ENCODE measurements at places on chromosomes 2 and 18.

DNA sequence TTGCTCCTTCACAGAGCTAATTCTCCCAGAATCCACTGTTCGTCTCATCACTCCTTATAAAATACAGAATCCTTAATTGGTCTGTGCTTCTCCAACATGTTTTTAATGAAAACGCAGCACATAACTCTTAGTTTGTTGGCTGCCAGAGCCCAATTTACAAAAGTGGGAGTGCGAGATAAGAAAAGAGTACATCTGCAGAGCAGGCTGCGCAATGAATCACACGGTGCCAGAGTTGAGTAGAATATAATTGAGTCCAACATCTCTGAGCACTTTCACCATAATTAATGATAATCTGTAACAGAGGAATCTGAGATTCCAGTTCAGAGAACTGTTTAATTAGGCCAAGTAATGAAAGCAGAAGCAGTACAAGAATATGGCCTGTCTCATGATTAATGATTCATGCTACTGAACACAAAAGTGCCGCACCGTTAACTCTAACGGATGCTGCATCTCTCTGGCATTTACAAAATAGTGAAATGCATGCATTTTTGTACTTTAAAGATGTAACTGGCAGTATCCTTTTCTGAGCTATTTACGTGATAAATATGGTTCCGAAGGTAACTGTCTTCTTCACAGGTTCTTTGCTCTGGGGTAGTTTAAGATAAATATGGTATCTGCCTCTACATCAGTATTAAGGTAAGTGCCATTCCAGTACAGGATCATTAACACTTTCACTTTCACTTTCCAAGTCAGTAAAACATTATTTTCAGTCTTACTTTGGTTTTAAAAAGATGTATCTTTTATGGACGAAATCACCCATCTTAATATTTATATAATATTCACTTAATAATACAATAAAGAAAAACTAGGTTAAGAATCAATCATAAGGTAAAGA is 785.6 kb downstream of the NR4A2 start:
- no peak for DNase-seq

DNA sequence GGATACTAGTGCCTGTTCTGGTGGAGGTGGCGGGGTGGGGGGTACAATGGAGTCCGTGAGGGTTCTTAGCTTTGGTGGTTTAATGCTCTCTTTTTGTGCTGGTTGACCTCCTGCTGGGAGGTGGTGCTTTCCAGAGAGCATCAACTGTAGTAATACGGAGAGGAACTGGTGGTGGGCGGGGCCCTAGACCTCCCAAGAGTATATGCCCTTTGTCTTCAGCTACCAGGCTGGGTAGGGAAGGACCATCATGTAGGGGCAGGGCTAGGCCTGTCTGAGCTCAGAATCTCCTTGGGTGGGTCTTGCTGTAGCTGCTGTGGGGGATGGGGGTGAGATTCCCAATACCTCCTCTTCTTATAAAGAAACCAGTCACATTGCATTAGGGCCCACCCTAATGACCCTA is 27.1 kb downstream of the CAMKMT start:
- DNase-seq = no peak

- DNase-seq = no peak
Observed at GRCh38 chr18:60448487-60449267, 76.1 kb upstream of the MC4R start.

GRCh38 chr18:7524786-7525185 is 42.3 kb upstream of the PTPRM start:
- no peak for DNase-seq

GRCh38 chr2:133026536-133027177 is 356.7 kb upstream of the LYPD1 start:
- no peak for DNase-seq

DNA sequence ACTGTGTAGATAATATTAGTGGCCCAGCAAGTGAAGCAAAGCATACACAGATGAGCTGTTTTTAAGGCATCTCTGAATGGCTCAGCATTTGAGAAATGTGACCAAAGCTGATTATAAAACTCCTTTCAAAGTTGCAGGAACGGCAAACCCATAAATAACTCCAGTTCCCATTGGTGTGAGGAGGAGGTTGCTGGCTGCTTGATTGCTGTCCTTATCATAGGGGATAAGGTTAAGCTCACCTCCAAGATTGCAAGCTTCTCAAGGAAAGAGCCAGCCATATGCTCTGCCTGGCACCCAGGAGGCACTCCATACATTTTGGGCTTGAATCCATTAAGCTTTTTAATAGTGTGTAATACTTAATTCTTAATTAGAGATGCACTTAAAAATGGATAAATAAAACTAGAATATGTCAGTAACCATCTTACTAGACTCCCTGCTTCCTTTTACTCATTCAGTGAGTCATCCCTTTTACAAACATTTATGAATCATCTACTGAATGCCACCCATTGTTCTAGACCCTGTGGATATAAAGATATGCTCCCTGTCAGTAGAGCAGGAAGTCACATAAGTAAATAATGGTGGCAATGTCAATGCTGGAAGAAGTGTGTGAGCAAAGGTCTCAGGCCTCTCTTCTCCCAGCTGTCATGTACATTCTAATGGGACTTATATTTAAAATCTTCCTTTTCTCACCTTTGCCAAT is 99.3 kb downstream of the SPATS2L start:
- DNase-seq = no peak

- DNase-seq = no peak
Observed at GRCh38 chr2:65456064-65456463, 23.7 kb upstream of the SPRED2 start.

GRCh38 chr2:191907091-191907490 is 60.2 kb upstream of the CAVIN2 start:
- no peak for DNase-seq

DNA sequence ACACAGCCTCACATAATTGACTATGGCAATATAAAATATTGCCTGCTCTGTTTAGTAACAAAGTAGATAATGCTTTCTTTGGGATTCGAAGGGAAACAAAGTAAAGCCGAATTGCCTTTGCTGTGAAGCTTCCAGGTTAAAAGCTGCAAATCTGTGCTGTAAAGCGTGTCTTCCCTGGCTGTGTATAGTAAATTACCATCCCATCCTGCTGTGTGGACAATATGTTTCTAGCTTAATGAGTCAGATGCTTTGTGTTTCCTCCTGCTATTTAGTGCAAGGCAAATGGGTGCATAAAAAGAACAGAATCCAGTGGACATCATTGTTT is 265.1 kb downstream of the SOCS6 start:
- no peak for DNase-seq

DNA sequence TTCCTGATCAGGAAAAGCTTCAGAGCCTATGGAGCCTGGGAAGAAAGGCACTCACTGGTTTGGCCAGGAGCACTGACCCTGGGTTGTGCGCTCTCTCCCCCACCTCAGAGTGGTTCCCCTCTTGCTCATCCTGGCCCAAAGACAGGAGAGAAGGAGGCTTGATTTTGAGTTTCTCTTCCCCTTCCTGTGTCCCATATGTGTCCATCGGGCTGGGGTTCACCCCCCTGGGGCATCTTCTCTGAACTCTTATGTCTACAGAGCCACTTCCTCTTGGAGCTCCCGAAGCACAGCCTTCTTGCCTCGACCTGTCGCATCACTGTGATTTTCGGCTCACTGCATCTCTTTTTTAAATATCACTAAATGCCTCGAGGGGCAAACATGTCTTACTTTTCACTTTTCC is 692.3 kb downstream of the RNF144A start:
- no peak for DNase-seq

DNA sequence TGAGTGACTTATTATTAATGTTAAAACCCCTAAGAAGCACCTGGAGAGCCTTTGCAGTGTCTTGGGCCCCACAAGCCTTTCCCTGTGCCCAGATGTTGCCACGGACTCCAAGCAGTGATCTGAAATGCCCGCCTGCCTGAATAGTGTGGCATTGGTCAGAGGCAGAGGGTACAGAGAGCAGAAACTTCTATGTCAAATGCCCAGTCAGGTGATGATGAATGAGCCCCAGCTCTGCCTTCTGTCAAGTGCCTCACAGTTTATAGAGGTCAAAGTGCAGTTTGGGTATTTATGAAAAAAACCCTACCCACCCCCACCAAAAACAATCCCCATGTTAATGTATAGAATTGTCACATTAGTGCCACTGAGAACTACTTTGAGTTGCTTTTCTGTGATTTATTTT is 170.0 kb upstream of the SIX3 start:
- DNase-seq = no peak

GRCh38 chr2:170969872-170970496 is 40.9 kb downstream of the GORASP2 start:
- DNase-seq = no peak

- DNase-seq = no peak
Observed at GRCh38 chr2:84160453-84160852, 298.6 kb downstream of the SUCLG1 start.

DNA sequence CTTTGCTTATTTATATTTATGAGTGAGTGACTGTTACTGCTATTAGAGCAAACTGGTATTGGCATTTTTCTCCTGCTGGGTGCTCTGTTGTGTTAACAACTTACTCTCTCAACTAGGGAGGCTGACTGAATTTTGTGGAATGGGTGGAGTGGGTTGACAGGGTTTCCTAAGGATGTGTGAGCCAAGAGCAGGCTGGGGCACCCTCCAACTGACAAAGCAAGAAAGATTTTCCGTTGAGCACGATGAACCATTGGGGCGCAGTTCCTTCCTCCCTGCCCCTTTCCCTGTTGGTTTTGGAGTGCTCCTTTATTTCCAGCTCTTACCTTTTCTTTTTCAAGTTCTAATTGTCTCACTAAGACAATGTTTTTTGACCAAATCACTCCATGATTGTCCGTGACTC is 20.3 kb downstream of the SEH1L start:
- DNase-seq = no peak

DNA sequence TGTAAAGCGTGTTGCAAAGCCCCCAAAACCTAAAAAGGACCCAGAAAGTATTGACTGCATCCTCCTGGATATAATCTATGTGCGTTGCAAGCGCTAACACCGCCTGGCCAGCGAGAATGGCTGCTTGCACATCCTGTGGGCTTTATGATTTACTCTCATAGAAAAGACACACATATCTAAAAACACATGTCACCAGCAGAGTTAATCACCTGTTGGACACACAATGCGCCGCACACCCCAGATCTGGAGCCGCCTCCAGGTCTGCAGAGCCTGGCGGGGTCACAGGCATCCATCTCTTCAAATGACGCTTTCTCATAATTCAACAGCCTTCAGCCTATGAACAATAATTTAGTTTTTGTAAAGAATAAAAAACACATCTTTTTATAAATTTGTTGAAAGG is 186.5 kb downstream of the RTP5 start:
- DNase-seq = no peak

GRCh38 chr18:48840491-48840877 is 110.3 kb downstream of the SMAD7 start:
- DNase-seq = no peak

GRCh38 chr18:6414118-6414722 is 491 bp downstream of the L3MBTL4 start:
- DNase-seq = peak; percentile 84

All from ovary (tissue), 10 donors.